Placental epithelial cell (primary cell): ENCODE measurements at places on chromosomes 12 and 14. TPM values are rescaled to one million over a fixed set of nuclear protein-coding genes. Genes with fewer than 3 reads are reported as not detected.

GNB3 gene
- 0.65 and 3.1 TPM in 2 replicates for total RNA-seq

SNX6 gene
- 71.5 and 136 TPM in 2 replicates for total RNA-seq

MANSC4 gene
- total RNA-seq: not detected in 2 replicates

ADCY6 gene
- total RNA-seq: 21.3 and 32.6 TPM in 2 replicates

GEMIN2 gene
- total RNA-seq: 14.7 and 17.7 TPM in 2 replicates

EEF1AKMT3 gene
- total RNA-seq: 6.3 and 6.6 TPM in 2 replicates

KRT8 gene
- total RNA-seq: 1,687 and 3,634 TPM in 2 replicates

ALDH1L2 gene
- total RNA-seq: 3.9 and 6.8 TPM in 2 replicates

SERPINA5 gene
- not detected in 2 replicates for total RNA-seq

SOX5 gene
- total RNA-seq: 1.1 TPM in 1 of 2 replicates, not detected in the other

SRRM4 gene
- total RNA-seq: under 0.01 TPM in 2 replicates

SERPINA10 gene
- total RNA-seq: not detected in 2 replicates

SLC25A47 gene
- not detected in 2 replicates for total RNA-seq

DIO3 gene
- 2.4 and 2.6 TPM in 2 replicates for total RNA-seq

RASSF9 gene
- under 0.01 and 0.76 TPM in 2 replicates for total RNA-seq

CMTM5 gene
- not detected in 2 replicates for total RNA-seq

CLMN gene
- 53.8 and 59.4 TPM in 2 replicates for total RNA-seq

CYP46A1 gene
- total RNA-seq: 0.87 and 1.2 TPM in 2 replicates

KDM5A gene
- 50.0 and 61.2 TPM in 2 replicates for total RNA-seq

MMP19 gene
- total RNA-seq: 4.7 and 4.9 TPM in 2 replicates

VASH1 gene
- 0.33 and 1.2 TPM in 2 replicates for total RNA-seq

ANO2 gene
- total RNA-seq: 0.39 TPM in 1 of 2 replicates, not detected in the other

PLBD1 gene
- 1.8 and 7.1 TPM in 2 replicates for total RNA-seq

ARHGEF40 gene
- total RNA-seq: 47.2 and 59.7 TPM in 2 replicates

FGD6 gene
- 30.2 and 40.7 TPM in 2 replicates for total RNA-seq

GPR84 gene
- not detected in 2 replicates for total RNA-seq

TAS2R19 gene
- total RNA-seq: 4.7 and 6.2 TPM in 2 replicates

ITGA7 gene
- total RNA-seq: 0.22 and 0.39 TPM in 2 replicates

CLEC4C gene
- not detected in 2 replicates for total RNA-seq

KRT2 gene
- total RNA-seq: not detected in 2 replicates

BEGAIN gene
- 1.4 and 1.6 TPM in 2 replicates for total RNA-seq

KCNH3 gene
- 0.22 TPM in 1 of 2 replicates, not detected in the other for total RNA-seq

GPRC5A gene
- total RNA-seq: 34.2 and 41.6 TPM in 2 replicates

SLC39A5 gene
- total RNA-seq: 0.39 TPM in 1 of 2 replicates, not detected in the other

SPATS2 gene
- total RNA-seq: 15.7 and 28.3 TPM in 2 replicates

RTN1 gene
- not detected in 2 replicates for total RNA-seq

LTBR gene
- 86.0 and 172 TPM in 2 replicates for total RNA-seq

KRT80 gene
- 0.22 TPM in 1 of 2 replicates, not detected in the other for total RNA-seq

DHH gene
- total RNA-seq: under 0.01 TPM in 1 of 2 replicates, not detected in the other

LGALS3 gene
- 237 and 781 TPM in 2 replicates for total RNA-seq

MMP17 gene
- 1.2 and 2.0 TPM in 2 replicates for total RNA-seq

DCN gene
- 27.7 and 87.6 TPM in 2 replicates for total RNA-seq

PRPH gene
- not detected in 2 replicates for total RNA-seq

ATXN3 gene
- 25.5 and 25.9 TPM in 2 replicates for total RNA-seq

LRRK2 gene
- total RNA-seq: 0.39 TPM in 1 of 2 replicates, not detected in the other

KRT85 gene
- total RNA-seq: under 0.01 TPM in 1 of 2 replicates, not detected in the other
